ENCODE measurements at places on chromosomes 2 and 18.

DNA sequence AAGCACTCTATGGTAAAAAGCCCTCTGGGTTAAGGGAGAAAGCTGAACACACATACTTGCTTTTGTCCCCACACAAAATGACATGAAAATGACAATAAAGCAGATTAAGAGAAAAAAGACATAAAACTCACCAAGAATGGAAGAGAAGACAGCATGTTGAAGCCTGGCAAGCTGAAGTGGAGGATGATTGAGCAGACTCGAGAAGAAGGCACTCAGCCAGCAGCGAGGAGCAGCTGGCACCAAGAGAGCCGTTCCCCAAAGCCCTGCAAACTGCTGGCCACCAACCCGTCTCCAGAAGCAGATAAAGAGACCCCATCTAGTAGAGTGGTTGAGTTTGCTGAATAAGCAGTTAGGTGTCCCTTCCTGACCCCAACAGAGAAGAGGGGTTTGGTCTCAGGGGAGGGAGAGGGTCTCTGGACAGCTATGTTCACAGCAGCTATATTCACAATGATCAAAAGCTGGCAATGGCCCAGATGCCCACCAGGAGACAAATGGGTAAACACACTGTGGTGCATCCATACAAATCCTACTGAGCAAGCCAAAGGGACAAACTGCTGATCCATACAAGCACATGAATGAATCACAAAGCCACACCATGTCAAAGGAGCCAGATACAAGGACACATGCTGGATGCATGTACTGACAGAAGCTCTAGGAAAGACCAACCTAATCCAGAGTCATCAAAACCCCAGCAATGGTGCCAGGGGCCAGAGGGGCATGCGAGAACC is 36.9 kb downstream of the FAM168B start:
- no peak for DNase-seq

DNA sequence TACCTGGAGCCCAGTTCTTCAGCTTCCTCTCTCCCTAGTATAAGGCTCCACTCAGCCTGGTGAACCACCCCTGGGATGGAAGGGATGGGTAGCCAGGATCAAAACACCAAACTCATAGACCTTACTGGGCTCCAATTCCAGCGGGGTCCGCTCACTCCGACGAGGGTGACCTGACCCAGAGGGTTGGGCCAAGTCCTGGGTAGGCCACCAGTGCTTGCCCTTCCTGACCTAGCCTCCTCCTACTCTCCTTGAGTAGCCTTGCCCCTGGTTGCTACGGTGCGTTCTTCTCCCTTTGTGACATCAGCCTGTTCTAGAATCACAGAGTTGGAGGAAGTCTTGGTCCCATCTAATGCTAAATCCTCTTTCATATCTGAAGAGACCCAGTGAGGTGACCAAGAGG is 537 bp upstream of the STAT4 start:
- peak; percentile 15 for DNase-seq

- no peak for DNase-seq
These were observed 225.3 kb downstream of the MC4R start for GRCh38 chr18:60147323-60147722.

- DNase-seq: no peak
These were observed 62.8 kb downstream of the ARL6IP6 start for GRCh38 chr2:152781175-152781574.

- DNase-seq: no peak
These were observed 3.4 kb downstream of the SDC1 start for GRCh38 chr2:20221555-20221973.

DNA sequence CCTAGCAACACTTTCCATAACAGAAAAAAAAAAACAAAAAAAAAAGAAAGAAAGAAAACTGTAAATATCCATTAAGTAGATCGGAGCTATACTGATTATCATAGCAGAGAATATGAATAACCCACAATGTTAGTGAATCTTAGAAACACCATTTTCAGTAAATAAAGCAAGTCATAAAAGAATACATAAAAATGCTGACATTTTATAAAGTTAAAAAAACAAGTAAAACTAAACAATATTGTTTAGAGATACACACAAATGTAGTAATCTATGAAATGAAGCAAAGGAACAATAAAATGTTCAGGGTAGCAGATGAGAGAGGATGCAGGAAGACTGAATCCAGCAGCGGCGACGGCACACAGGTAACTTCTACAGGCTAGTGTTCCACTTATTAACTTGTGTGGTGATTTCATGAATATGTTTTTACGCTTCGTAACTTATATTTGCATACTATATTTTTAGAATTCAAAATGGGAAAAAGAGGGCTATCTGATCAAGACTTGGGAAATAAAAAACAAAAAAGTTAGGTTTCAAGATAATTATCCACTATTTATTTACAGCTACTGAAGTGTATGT is 4.8 kb downstream of the ROCK2 start:
- no peak for DNase-seq

GRCh38 chr2:105926960-105927678 is 182.4 kb downstream of the NCK2 start:
- DNase-seq: peak; percentile 67

- DNase-seq: no peak
These were observed 90.3 kb downstream of the VWA3B start for GRCh38 chr2:98177286-98177685.

GRCh38 chr2:176544557-176544956 is 275.3 kb downstream of the MTX2 start:
- no peak for DNase-seq

- DNase-seq: peak; percentile 14
These were observed 2.8 kb downstream of the PREPL start for GRCh38 chr2:44358503-44358902.

DNA sequence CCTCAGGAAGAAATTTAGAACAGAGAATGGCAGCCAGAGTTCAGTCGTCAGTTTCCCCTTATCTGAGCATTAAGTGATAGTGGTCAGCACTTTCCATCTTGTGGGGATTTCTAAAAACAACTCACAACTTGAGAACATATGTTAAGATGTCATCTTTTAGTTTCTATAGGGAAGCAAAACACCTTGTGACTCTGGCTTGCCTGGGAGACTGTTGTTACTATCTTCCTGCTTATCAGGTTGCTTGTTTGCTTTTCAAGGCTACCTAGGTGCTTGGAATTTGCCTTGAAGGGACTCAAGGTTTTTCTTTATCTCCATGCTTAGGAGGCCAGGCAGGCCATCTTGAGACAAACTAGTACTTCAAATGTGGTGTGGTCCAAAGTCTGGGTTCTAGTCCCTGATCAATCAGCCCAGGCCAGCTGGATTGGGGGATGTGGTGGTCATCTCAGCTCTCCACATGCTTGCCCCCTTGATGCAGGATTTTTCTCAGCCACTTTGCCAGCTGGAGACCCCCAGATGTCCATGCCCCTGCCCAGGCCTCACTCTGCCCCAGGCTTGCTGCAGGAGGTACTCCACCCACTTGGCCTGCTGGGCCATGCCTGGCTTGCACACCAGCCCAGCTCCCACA is 125.9 kb downstream of the LYPD1 start:
- DNase-seq: no peak

- peak; percentile 90 for DNase-seq
These were observed 61.0 kb upstream of the TAF1B start for GRCh38 chr2:9782197-9782719.

- DNase-seq: no peak
These were observed 5.5 kb upstream of the SFT2D3 start for GRCh38 chr2:127695491-127696472.

- no peak for DNase-seq
These were observed 1.8 kb downstream of the PRLH start for GRCh38 chr2:237568121-237568660.

- no peak for DNase-seq
These were observed 244.8 kb downstream of the XIRP2 start for GRCh38 chr2:167132906-167133555.

- no peak for DNase-seq
These were observed 84.0 kb downstream of the EVA1A start for GRCh38 chr2:75476761-75477160.

DNA sequence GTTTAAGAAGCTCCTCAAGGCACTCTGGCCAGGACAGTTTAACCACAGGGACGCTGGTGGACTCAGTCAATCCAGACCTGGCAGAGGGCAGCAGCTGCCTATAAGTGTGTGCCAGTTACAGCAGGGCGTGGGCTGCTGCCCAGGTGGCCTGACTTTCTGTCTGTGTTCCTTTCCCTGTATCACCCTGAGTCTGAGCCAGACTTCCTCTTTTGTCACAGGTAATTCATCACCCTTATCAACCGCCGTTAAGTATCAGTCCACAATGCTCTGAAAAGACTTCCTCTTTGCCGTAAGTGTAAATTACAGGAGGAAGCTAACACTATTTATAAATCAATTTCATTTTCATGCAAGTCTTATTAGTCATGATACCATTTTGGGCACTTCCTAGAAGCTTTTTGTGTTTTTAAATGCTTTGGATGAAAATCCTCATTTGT is 7.0 kb downstream of the LPIN1 start:
- DNase-seq: peak; percentile 60

- DNase-seq: no peak
These were observed 98.0 kb downstream of the CAMKMT start for GRCh38 chr2:44459739-44460138.

DNA sequence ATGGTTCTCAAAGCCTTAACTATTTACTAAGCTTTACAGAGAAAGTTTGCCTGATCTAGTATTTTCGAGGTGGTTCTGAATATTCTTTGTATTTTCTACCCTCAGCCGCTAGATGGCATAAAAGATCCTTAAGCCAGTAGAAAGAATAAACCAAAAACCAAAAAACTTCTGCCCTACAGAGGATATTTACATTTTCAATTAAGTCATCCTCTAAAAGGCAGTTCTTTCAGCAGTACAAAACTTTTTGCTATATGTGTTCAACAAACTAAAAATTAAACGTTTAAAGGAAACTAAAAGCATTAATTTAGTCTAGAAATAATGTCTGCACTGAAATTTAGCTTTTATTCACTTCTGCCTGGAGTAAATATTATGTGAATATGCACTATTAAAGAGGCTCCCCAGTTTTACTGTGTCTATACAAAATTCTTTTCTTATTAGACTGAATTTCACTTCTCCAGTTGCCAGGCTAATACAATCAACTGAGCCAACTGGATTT is 297.5 kb downstream of the PIEZO2 start:
- peak; percentile 14 for DNase-seq

DNA sequence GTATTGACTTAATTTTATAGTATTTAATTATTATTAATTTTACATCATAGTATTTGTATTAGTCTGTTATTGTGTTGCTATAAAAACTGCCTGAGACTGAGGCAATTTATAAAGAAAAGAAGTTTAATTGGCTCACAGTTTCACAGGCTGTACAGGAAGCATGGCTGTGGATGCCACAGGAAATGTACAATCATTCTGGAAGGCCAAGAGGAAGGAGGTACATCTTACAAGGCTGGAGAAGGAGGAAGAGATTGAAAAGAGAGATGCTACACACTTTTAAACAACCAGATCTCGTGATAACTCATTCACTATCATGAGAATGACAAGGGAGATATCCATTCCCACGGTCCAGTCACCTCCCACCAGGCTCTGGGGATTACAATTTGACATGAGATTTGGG is 2019.4 kb upstream of the PIK3C3 start:
- DNase-seq: no peak

DNA sequence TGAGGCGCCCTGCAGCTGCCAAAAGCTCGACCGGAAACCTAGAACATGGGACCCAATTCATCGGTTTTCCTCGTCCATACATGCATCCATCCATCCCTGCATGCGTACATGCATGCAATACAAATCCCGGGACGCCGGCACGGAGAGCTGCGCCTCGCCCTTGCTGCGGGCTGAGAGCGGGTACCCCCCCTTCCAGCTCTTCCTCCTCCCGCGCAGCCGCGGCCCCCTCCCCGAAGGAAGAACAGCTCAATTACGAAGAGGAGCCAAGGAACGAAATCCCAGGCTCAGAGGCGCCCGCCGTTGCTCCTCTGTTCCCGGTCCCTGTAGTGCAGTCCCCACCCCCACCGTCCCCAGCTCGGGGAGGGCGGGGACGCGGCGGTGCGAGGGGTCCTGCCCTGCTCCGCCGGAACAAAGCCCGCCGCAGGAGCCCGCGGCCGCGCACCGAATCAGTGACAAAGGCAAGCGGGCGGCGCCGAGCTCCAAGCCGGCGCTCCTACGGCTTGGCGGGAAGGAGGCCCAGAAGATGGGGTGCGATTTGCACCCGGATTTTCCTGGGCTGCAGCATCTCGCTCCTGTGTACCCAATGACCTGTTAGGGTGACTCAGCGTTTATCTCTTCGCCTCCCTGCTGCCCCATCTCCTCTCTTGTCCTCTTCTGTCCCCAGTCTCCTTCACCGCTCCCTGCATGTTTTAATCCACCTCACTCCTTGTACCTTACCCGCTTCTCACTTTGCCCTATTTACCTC is 8.9 kb upstream of the POU3F3 start:
- no peak for DNase-seq

DNA sequence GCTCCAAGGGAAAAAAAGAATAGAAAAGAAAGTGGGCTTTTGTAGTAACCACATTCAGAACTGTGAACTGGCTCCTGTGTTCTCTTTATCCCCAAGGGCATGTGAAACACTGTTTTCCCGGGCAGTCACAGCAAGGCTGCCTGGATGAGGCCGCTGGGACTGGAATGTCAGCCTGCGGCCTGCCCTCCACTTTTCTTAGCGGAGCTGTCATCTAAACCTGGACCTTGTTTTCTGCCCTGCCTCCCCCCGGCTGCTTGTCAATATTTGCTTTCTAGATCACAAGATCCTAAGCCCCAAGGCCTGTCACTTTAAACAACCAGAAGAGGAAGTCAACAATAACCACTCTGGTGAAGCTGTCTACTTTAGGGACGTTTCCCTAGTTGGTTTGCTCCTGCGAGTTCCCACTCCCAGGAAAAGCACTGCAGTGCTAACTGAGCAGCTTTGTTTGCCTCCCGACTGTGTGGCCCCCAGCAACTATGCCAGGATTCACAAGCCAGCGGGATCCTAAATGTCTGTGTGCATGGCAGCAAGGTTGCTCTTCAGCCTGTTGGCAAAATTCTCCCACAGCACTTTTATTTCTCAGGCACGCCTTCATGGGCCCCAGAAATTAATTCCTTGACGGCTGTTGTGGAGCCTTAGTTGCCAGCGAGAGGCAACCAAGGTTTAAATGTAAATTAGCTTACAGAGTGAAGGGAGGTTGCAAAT is 30.6 kb downstream of the SOWAHC start:
- DNase-seq: no peak

GRCh38 chr2:8819194-8819593 is 18.2 kb downstream of the KIDINS220 start:
- no peak for DNase-seq

Measured in CD4-positive, alpha-beta memory T cell (primary cell).